Activated CD8-positive, alpha-beta memory T cell treated with anti-CD3 and anti-CD28 coated beads for 1 hour (primary cell): ENCODE measurements at places on chromosomes 12 and 14.

DNA sequence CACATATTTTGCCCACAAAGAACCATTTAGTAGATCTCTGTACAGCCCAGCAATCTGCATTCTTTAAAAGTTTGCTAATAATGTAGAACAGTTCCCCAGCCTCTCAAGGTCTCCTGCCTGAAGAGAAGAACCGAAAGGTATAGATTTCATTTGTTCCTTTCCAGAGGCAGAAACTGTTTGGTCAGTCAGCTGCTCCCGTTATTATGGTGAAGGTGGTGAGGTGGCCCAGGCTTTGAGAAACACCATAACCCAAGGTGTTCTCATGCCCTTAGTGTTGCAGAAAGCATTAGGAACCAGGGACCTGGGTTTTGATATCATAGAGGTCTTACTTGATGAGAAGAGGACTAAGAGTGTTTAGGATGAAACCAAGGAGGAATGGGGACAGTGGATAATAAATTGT is 65.3 kb downstream of the SUSD6 start:
- DNase-seq: no peak

DNA sequence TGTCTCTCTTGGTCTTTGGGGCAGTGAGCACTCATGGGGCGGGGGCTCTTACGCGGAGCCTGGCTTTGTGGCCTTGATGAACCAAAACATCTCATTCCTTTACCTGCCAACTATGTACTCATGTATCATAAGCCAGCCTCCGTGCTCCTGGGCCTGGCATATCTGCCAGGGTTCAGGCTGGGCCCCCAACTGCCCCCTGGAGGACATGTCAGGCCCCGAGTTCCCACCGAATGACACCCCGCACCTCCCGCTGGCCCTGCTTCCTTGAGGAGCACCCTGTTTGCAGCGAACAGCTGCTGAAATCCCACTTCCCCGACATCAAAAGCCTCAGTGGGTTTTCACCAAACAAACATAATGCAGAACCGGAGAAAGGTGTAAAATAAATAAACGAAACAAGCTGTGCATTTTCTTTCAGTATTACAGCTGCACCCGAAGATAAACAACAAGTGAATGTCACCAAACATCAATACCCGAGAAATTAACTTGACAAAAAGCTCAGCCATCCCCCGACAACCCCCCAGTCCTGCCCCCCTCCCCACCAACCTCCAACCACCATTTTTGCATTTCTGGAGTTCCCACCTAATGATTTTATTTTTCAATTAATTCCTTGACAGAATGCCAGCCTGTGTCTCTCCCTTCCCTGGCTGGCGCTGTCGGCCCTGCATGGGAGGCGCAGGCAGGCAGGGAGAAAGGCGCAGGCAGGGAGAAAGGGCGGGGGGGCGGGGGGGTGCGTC is 139.2 kb downstream of the RBM19 start:
- DNase-seq: no peak

DNA sequence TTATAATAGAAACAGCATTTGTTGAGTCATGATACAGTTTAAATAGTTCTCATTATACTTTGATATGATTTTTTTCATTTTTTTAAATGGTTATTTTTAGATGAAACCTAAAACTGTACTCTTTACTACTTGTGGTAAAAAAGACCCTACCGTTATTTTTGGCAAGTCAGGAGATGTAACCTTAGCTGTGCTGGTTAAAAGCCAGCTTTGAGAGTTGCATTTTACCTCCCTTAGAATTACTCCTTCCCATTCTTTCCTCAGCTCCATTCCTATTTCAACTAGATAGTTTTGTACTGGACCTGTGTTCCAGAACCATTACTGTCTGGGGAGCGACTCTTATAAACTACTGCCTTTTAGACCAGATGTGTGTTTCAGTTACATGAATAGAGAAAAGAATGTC is 92.0 kb downstream of the RAD51B start:
- no peak for DNase-seq

DNA sequence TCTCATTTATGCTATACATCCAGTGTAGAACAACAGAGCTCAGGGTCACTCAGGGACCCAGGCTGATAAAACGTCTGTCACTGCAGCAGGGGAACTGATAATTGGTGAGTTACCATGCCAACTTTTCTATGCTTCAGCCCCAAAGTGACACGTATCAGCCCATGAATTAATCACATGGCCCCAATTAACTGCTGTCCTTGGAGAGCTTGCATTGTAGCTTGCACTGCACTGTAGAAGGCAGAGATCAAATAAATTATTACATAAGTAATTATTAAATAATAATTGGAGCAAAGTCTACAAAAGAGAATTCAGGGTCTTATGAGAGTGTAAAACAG is 144.6 kb downstream of the SUDS3 start:
- no peak for DNase-seq

DNA sequence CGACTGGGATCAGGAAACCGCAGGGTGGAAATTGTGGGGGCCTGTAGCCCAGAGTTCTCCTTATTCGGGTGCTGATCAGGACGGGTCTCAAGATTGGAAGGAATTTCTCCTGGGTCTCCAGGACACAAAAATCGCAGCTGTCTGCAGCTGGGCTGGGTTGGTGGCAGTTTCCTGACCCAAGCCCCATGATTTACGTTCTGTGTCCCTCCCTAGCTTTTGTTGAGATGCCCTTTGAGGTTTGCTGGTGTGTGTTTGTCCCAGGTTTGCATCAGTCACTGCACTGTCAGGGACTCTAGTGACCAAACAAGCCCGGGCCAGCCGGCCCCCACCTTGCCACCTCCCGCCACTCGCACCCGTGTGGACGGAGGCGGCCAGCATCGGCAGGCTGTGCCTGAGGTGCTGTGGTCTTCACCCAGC is 89.5 kb downstream of the FBXL14 start:
- DNase-seq: no peak

DNA sequence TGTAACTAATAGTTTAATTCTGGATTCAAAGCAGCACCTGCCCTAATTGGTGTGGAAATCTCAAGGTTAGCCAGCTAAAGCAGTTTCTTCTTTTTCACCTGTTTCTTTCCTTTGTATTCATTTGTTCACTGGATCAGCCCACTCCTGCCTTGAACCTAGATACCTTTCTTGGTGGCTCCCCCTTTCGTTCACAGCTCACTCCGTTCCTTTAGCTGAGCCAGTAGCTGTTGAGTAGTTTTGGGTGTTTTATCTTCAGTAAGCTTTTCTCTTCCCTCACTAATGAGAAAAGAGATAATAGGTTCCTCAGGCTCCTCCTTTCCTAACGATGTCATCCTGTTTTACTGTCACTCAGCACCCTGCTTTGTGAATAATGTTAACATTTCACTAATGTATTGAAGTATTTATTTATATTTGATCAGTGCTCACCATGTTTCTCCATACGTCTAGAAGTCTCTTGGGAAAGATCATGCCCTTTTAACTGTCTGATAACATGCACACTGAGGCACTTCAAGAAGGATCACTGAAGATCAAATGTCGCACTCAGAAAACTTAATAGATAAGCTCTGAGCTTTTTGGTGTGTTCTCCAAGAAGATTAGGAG is 121.1 kb downstream of the TGFB3 start:
- DNase-seq: no peak

GRCh38 chr14:92259613-92260357 is 63.2 kb upstream of the SLC24A4 start:
- DNase-seq: no peak

DNA sequence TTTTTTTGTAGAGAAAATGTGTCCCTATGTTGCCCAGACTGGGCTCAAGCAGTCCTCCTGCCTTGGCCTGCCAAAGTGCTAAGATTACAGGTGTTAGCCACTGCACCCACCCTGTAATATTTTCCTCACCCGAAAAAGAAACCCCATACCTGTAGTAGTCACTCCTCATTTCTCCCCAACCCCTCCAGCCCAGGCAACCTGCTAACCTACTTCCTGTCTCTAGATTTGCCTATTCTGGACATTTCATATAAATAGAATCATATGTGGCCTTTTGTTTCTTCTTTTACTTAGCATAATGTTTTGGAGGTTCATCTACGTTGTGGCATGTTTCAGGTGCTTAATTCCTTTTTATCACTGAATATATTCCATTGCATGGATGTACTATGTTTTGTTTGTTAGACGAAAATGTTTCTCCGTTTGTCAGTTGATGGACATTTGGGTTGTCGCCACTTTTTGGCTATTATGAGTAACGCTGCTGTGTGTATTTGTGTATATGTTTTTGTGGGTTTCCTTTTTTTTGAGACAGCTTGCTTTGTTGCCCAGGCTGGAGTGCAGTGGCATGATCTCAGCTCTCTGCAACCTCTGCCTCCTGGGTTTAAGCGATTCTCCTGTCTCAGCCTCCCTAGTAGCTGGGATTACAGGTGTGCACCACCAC is 6.2 kb downstream of the ANKRD13A start:
- DNase-seq: no peak

DNA sequence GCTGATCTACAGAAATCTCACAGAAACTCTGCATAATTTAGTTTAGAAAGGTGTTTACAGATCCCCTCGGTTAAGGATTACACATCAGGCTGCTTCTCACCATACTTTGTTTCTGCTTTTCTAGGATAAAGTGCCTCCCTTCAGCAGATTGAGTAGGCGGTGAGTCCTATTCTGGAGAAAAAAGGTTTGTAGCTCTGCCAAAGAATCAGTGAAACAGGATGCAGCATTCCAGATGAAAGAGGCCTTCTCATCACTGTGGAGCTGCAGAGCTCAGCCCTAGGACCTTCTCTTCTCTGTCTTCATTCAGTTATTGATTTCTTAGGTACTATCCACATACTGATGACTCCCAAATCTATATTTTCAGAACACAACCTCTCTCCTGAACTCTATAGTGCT is 155.5 kb upstream of the KRR1 start:
- DNase-seq: no peak

- DNase-seq: no peak
Observed at GRCh38 chr14:21025371-21026273, 761 bp upstream of the NDRG2 start.

- no peak for DNase-seq
Observed at GRCh38 chr12:11746024-11746771, 96.7 kb downstream of the ETV6 start.

GRCh38 chr14:92756446-92756845 is 8.0 kb upstream of the LGMN start:
- DNase-seq: no peak

- no peak for DNase-seq
Observed at GRCh38 chr14:23153851-23154796, 29.3 kb downstream of the SLC7A8 start.

- DNase-seq: no peak
Observed at GRCh38 chr12:32843528-32844095, 53.0 kb downstream of the PKP2 start.
